ENCODE measurements at places on chromosomes 16 and 17.

DNA sequence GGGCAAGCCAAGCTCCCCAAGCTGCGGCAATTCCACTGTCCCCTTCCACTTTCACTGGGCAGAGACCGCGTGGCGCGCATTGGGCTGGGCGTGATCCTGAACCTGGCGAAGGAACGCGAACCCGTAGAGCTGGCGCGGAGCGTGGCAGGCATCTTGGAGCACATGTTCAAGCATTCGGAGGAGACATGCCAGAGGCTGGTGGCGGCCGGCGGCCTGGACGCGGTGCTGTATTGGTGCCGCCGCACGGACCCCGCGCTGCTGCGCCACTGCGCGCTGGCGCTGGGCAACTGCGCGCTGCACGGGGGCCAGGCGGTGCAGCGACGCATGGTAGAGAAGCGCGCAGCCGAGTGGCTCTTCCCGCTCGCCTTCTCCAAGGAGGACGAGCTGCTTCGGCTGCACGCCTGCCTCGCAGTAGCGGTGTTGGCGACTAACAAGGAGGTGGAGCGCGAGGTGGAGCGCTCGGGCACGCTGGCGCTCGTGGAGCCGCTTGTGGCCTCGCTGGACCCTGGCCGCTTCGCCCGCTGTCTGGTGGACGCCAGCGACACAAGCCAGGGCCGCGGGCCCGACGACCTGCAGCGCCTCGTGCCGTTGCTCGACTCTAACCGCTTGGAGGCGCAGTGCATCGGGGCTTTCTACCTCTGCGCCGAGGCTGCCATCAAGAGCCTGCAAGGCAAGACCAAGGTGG is 9.8 kb downstream of the SARM1 start:
- DNase-seq: no peak

DNA sequence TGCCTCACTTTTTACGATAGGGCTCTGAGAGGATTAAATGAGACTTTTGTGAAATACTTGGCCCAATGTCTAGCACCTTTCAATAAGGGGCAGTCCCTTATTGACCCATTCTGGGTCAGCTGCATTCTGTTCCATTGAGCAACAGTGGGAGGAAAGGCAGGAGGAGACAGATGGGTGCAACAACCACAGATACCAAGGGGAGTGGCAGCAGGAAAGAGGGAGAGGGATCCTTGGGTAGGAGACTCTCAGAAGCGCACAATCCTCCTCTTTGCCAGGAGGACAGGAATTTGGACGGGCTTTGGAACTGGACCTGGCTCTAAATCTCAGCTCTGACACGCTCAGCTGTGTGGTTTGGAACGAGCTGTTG is 3.5 kb downstream of the PIPOX start:
- DNase-seq: no peak

- DNase-seq: no peak
Observed at GRCh38 chr17:70517816-70518215, 348.5 kb downstream of the KCNJ2 start.

- no peak for DNase-seq
Observed at GRCh38 chr16:47851146-47851545, 304.6 kb downstream of the ABCC12 start.

DNA sequence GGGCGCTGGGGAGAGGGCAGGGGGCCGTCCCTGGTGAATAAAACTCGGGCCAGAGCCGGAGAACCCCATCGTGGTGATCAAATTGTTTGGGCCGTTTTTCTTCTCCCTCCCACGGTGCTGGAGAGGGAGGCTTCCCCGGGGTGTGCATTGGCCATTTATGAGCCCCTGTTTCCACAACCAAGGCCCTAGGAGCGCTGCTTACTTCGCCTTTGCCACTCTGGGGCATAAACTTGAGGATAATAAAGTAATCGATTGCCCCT is 544 bp downstream of the CCP110 start:
- DNase-seq: no peak

- DNase-seq: no peak
Observed at GRCh38 chr16:30556125-30556473, 2.1 kb downstream of the ZNF764 start.
